LNCaP clone FGC (cell line): ENCODE measurements at places on chromosomes 16 and 17.

- DNase-seq = no peak
Measured at GRCh38 chr17:57833179-57833939, 16.5 kb downstream of the MRPS23 start.

DNA sequence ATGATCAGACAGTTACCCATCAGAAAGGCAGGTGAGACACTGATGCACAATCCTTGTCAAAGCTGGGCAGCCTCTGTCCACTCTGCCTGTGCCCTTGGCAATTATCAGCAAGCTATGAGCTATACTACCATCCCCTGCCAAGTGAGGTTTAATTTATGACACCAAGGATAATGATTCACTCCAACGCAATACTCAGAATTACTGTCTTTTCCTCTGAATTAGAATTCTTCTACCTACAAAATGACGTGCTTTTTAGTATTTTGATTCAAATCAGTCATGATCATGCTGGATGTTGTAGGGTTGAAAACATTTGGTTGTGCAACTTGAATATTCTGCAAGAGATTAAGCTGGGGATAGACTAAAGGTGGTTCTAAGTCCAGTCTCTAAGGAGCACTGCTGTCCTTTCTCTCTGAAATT, 116.8 kb upstream of the SOX9 start:
- DNase-seq = no peak

DNA sequence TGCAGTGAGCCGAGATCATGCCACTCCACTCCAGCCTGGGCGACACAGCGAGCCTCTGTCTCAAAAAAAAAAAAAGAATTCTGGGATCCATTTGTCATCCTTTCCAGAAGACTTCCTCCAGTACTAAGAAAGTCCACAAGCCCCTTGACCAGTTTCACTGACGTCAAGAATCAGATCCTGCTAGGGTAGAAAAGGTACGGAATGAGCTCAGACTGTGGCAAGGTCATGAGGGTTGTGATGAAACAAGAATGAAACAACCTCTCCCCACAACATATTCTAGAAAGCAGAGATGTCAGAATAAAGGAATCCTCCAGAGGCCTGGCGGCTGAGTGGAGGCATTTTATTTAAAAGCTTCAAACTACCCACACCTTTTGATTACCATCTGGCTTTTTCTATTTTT, 29.9 kb downstream of the TRAF4 start:
- no peak for DNase-seq

GRCh38 chr16:78240459-78241222, 141.2 kb downstream of the WWOX start:
- no peak for DNase-seq

DNA sequence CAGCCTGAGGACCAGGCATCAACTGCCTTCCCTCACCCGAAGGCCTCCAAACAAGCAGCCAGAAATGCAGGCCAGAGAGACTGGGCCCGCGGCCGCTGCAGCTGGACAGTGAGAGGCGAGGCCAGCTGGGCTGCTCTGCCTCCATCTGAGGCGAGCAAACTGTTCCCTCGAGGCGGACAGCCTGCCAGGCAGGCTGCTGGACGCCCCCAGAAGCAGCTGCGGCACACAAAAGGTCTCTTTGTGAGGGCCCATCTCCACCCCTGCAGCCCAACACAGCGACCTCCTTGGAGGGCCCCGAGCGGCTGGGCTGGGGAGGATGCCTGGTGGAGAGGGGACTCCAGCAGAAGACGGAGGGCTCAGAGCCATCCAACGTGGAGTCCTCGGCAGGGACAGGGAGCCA, 4.7 kb downstream of the CORO7 start:
- no peak for DNase-seq
